ENCODE measurements at places on chromosomes 1 and 21. TPM values are rescaled to one million over a fixed set of nuclear protein-coding genes. Genes with fewer than 3 reads are reported as not detected.
A peak's percentile ranks its signal among the peaks of the same experiment; 100 is the strongest.

The ODR4 gene
- total RNA-seq: 25.5 TPM

The AUNIP gene
- total RNA-seq: 5.9 TPM

The ATP6V1G3 gene
- not detected for total RNA-seq

The METTL13 gene
- 30.8 TPM for total RNA-seq

The FAM78B gene
- total RNA-seq: 3.1 TPM

DNA sequence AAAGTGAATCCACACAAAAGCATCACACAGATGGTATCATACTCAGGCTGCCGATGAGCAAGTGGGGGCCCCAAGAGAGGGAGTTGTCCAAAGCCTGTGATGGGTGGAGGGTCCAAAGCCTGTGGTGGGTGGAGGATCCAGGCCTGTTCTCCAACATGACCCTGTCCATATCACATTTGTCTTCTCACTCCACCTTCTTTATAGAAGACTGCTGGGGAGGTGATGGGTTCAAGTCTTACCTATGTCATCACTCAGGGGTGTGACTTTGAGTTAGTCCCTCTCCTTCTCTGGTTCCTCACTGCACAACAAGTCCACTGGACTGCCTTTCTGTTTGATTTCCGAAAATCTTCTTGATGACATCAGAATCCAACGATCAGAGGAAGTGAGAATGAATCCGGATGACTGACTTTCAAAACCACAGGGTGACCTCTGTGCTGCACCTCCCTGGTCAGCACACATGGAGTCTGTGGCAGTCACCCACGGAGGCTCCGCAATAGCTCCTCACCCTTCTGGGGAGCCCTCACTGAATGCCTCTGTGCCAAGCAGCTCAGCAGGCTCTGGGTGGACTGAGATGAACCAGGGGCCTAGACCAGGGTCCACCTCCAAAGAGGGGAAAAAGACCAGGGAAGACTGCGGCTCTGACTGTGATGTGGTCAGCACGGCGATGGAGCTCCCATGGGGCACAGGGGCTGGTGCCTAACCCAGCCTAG is 166.8 kb downstream of the HIVEP3 start:
- no peak for DNase-seq
- H3K4me1 ChIP-seq: peaks cover 2% of the 10 kb centered on the region
- no peak overlapping the region for H3K4me3 ChIP-seq
- H3K27me3 ChIP-seq: peaks cover 3% of the 10 kb centered on the region
- H3K36me3 ChIP-seq: no peaks in the 10 kb centered on the region

GRCh38 chr21:32034850-32035249 is 162.0 kb downstream of the HUNK start:
- no peak overlapping the region for H3K4me3 ChIP-seq
- no peaks in the 10 kb centered on the region for H3K4me1 ChIP-seq
- peaks cover 5% of the 10 kb centered on the region for H3K36me3 ChIP-seq
- no peak for DNase-seq
- peaks cover 3% of the 10 kb centered on the region for H3K27me3 ChIP-seq
- H3K27ac ChIP-seq: no peak overlapping the region

GRCh38 chr1:53278298-53278725 is 40.0 kb upstream of the MAGOH start:
- no peaks in the 10 kb centered on the region for H3K27me3 ChIP-seq
- H3K4me3 ChIP-seq: no peak overlapping the region
- no peaks in the 10 kb centered on the region for H3K36me3 ChIP-seq
- peak overlapping the region; percentile 91 for H3K27ac ChIP-seq
- peak; percentile 63 for DNase-seq

GRCh38 chr1:39082811-39083576 is 56.8 kb downstream of the NDUFS5 start:
- H3K4me1 ChIP-seq: peaks cover 8% of the 10 kb centered on the region
- DNase-seq: no peak
- peak overlapping the region; percentile 83 for H3K27ac ChIP-seq
- H3K36me3 ChIP-seq: no peaks in the 10 kb centered on the region

GRCh38 chr1:84479998-84480397 is 932 bp downstream of the RPF1 start:
- no peak for DNase-seq
- H3K36me3 ChIP-seq: peaks cover 14% of the 10 kb centered on the region
- peaks cover 12% of the 10 kb centered on the region for H3K4me1 ChIP-seq
- peaks cover 30% of the 10 kb centered on the region for H3K27me3 ChIP-seq

DNA sequence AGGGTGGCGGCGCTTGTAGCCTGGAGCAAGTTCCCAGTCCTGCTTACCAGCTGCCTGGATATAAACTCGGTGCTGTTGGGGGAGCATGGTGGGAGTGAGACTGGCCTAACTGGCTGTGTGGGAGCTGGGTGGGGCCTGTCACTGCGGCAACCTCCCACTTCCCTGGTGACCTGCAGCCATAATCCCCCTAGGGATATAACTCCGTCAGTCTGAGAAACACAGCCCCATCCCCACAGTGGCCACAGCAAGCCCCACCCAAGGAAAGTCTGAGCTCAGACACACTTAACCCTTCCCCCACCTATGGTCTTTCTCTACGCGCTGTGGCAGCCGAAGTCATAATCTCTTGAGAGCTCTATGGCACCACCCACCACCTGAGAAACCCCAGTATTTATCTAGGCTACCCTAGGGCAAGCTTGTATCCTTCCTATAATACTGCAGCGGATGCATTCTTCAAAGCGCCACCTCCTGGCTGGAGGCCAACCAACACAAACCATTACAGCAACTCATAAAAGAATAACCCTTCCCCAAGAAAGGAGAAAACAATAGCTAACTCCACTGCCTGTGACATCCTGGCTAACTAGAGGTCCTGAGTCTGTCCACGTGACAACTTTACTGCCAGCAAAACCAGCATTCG is 57.4 kb downstream of the ZNF648 start:
- DNase-seq: no peak
- no peak overlapping the region for H3K27ac ChIP-seq
- H3K27me3 ChIP-seq: peaks cover 4% of the 10 kb centered on the region
- no peak overlapping the region for H3K4me3 ChIP-seq

DNA sequence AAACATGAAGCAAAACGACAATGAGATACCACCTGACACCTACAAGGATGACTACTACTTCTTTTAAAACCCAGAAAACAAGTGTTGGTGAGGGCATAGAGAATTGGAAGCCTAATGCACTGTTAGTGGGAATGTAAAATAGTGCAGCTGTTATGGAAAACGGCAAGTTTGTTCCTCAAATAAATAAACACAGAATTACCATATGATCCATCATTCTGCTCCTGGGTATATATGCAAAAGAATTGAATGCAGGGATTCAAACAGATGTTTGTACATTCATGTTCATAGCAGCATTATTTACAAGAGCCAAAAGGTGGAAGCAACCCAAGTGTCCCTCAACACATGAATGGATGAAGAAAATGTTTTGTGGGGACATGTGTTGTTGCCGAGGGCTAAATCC is 1.4 kb upstream of the S100A8 start:
- H3K27ac ChIP-seq: no peak overlapping the region
- H3K4me1 ChIP-seq: no peaks in the 10 kb centered on the region
- no peak overlapping the region for H3K4me3 ChIP-seq
- H3K36me3 ChIP-seq: no peaks in the 10 kb centered on the region
- no peak for DNase-seq

GRCh38 chr1:221227872-221228337 is 348.7 kb downstream of the HLX start:
- no peak overlapping the region for H3K4me3 ChIP-seq
- no peak overlapping the region for H3K27ac ChIP-seq
- peaks cover 16% of the 10 kb centered on the region for H3K27me3 ChIP-seq
- H3K4me1 ChIP-seq: peaks cover 14% of the 10 kb centered on the region
- no peak for DNase-seq
- H3K36me3 ChIP-seq: no peaks in the 10 kb centered on the region

DNA sequence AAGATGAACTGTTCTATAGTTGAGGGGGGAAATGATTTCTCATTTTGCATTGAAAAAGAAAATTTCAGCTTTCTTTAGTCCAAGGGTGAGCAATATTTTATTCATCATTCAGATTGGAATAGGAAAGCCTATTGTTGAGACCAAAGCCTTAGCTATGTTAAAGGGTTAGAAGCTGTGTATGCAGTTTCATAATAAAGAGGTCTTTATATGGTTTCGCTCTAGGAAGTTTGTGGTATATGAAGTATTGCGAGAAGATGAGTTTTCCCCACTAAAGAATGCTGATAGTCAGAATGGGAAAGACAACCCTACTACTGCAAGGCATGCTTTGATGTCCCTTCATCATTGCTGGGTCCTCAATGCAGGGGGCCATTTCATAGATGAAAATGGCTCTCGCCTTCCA is 28.6 kb downstream of the UAP1 start:
- H3K36me3 ChIP-seq: peaks cover 13% of the 10 kb centered on the region
- H3K27ac ChIP-seq: no peak overlapping the region
- no peak for DNase-seq
- H3K4me1 ChIP-seq: no peaks in the 10 kb centered on the region
- H3K4me3 ChIP-seq: no peak overlapping the region
- H3K27me3 ChIP-seq: no peaks in the 10 kb centered on the region

DNA sequence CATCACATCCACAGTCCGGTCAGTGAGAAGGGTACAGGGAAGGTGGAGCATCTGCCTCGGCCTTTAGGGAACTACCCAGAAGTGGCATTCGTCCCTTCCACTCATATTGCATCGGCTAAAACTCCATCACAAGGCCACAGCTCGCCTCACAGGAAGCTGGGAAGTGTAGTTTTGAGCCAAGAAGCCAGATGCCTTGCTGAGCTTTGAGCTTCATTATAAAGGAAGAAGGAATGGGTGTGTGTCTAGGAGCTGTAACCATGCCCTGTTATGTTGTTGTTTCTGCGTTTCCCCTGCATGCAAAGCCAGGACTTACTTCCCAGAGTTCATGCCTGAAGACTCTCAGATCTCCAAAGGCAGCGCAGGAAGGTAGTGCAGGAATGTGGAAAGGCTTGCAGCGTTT is 61.1 kb downstream of the OPTC start:
- H3K36me3 ChIP-seq: no peaks in the 10 kb centered on the region
- no peak overlapping the region for H3K27ac ChIP-seq
- peaks cover 34% of the 10 kb centered on the region for H3K27me3 ChIP-seq
- no peak for DNase-seq
- H3K4me3 ChIP-seq: no peak overlapping the region
